ENCODE measurements at places on chromosomes 5 and 9.

GRCh38 chr9:14231196-14231990 is 82.5 kb downstream of the NFIB start:
- no peak for DNase-seq

DNA sequence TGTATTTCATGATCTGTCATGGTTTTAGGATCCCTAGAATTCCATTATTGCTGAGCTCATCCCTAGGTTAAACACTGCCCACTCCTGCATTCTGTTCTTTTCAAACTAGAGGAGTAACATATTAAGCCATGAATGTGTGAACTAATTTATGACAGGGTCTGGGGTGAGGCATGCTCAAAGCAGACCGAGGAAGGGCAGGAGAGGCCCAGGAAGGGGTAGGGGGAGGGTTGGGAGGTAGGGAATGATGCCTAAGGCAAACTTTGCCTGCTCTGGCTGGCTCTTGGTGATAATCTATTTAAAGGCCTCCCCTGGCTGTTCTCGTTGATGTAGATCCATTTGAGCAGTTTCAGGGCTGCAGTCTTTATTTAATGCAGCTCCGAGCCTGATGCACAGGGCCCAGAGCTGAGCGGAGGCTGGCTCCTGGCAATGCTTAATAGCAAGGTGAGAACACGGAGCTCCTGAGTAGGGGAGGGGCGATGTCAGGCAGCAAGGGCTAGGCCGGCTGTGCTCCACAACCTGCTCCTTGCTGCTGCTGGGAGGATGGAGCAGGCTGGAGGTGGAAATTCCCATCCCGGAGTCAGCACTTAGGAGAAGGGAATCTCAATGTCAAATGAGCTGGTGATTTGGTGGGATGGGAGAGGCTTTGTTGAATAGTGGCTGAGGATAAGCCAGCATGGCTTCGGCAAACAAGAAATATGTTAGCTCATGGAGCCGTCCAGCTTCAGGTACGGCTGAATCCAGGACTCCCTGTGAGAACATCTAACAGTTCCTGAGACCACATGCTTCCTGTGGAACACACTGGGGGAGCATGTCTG is 73.2 kb upstream of the UNC5A start:
- no peak for DNase-seq

- DNase-seq, result no peak
These were observed 214.4 kb downstream of the PCSK1 start for GRCh38 chr5:96218653-96219052.

- DNase-seq, result no peak
These were observed 216.8 kb downstream of the PBX3 start for GRCh38 chr9:125963932-125964331.

- no peak for DNase-seq
These were observed 73.8 kb downstream of the DAB2IP start for GRCh38 chr9:121725008-121725775.

GRCh38 chr9:137454145-137454596 is 5.0 kb downstream of the NSMF start:
- no peak for DNase-seq

DNA sequence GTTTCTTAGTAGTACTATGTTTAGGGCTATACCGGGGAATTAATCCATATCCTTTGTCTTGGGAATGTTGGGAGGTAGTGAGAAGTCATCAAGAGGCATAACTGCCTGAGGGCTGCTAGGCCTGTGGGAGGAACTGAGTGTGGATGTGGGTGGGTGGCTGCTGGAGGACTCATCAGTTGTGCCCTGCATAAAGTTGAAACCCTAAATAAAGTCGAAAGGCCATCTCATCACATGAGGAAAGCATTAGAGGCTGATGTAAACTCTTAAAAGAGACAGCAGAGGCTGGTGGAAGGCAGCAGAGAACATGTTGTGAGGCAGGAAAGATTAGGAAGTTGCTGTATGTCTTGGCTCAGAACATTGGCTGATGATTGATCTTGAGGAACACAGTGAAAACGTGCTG is 143.8 kb downstream of the MAST4 start:
- no peak for DNase-seq

DNA sequence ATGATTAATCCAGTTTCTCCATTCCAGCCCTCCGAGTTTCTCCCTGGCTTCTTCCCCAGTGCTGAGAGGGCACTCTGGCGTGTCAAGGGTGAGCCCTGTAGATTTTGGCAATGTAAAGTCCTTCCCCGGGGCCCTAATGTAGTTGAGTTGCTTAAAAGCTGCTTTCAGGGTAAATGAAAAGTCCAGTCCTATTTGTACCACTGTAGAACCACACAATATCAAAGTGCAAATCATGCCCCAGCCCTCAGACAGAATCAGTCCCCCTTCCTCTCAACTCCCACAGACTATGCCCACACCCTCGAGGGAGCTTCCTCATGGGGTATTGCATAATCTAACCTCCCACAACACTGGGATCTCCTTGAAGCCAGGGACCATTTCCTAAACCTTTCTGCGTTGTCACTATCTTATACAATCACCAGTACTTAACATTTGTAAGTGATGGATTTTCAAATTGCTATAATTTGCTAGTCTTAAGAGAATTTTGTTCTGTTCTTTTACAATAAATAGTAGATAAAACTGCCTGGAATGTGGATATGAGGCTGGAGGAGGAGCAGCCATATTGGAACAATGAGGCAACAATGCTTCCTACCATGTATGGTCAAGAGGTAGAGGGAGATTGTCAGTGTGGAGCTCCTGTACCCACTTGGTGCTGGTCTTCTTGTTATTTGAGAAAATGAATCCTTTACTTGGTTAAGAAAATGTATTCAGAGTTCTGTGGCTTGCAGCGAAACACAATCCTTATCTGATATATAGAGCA is 34.4 kb downstream of the ZNF366 start:
- no peak for DNase-seq

DNA sequence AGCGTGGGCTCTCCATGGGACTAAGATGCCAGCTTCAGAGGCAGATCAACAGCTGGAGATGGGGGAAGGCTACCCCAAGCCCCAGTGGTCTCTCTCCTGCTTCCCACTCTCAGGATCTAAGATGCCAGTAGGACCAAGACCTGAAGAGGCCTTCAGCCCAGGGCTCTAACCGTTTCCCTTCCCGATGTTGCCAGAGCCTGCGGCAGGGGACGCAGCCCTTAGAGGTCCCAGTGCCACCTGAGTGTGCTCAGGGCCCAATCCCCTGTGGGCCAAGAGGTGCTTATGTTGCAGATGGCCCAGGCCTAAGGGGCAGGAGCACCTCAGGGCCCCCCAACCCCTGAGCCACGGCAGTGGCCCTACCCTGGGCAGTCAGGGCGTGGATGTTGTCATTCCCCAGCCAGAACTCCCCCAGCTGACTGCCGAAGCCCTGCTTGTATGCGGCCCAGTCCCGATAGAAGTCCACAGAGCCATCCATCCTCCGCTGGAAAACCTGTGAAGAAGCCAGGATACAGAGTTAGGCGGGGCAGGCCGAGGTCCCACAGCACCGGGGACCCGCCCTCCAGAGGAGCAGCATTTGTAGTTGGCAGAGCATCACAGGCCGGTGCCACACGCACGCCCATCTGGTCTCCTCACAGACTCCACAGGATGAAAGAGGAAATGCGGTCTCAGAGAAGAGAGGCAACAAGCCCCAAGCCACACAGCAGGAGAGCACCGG is 5.4 kb downstream of the FCN1 start:
- no peak for DNase-seq

GRCh38 chr5:162209005-162209605 is 141.5 kb downstream of the GABRG2 start:
- DNase-seq, result no peak
